ENCODE measurements at places on chromosomes 5 and 9.

- DNase-seq, result no peak
Observed at GRCh38 chr5:127562252-127562651, 44.8 kb downstream of the PRRC1 start.

DNA sequence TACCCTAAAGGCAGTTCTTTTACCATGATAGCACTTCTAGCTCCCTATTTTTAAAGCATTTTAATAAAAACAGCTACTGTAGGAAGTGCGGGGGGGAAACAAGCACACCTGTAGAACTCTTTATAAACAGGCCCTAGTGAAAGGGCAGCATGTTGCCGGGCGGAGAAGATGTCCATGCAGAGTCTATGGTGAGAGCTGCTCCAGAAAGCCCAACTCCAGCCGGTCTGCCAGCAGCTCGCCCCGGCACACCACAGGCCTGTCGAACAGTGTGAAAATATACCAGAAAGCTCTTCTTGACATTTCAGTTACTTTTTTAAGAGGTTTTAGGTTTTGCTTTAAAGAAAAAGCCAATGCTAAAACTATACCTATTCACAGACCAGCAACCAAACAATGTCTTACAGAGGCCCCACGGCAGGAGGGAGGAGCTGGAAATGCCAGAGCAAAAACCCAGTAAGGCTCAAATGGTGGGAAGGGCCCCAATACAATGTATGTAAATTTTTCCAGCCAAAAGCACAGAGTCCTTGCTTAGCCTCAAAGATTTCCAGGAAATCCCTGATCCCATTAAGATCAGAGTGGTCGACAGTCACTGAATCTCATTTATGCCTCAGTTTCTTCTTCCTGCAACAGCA is 121.2 kb downstream of the SAXO1 start:
- no peak for DNase-seq

DNA sequence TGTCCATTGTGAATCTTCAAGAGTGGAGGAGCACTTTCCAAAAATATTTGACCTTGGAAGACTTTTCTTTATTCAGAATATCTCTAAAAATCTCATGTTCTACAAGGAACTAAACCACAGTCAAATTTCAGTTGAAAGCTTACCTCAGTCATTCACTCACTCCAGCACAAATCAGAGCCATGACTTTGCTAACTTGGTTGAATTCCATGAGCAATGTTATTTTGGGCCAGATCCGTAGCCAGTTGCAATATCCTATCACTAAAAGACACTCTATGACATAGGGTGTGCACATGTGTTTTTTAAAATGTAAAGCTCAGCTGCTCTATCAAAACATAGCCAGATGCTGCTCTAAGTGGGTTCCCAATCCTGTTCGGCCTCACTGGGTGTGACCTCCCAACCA is 156.1 kb upstream of the ANKRD55 start:
- DNase-seq, result no peak

- DNase-seq, result no peak
Observed at GRCh38 chr5:59038798-59039295, 456.0 kb downstream of the RAB3C start.

DNA sequence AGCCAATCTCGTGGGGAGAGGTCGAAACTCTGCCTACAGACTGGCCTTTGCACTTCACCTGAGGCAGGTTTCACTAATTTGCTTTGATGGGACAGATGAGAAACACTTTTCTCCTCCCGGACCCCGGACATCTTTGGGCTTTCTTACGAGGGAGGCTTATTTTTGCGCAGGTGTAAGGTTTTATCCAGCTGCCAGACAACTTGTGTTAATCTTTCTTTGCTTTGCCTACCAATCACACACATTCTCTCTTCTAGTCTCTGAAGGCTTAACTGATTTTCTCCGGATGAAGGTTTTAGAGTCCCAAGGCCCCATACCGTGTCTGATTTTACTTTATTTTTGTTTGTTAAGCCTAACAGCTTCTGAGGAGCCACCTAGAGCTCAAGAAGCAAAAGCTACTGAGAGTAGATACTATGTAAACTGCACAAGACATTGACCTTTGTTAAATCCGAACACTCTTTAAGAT is 436 bp upstream of the EMB start:
- DNase-seq, result no peak
